ENCODE measurements at places on chromosomes 6 and 20.

- no peak for ATAC-seq
These were observed 37.5 kb downstream of the CRISP2 start for GRCh38 chr6:49675816-49676215.

- no peak for ATAC-seq
These were observed 86.6 kb upstream of the TAB2 start for GRCh38 chr6:149230712-149231460.

DNA sequence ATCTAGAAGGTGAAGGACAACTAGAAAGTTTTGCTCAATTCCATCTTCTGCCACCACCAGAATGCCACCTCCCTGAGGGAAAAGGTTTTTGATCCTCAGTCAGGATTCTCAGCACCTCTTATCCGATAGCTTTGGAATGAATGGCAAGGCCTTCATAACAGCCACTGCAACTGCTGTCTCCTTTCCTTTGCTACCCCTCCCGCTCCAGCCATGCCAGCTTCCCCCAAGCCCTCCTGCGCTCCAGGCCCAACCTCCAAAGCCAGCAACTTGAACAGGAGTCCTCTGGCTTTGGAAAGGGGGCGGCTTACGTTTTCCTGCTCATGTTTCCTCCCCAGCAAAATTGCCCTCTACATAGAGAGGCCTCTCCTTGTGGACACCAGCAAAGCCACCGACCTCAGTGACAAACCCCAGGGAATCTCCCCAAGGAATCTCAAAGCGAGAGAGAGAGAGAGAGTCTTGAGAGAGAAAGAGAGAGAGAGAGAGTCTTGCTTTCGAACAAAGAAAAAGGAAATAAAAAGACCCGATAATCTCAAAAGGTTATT is 420 bp upstream of the BTN2A1 start:
- ATAC-seq = peak; percentile 34

GRCh38 chr20:51444467-51444866 is 98.1 kb downstream of the NFATC2 start:
- no peak for ATAC-seq

GRCh38 chr6:44660561-44661220 is 273.2 kb downstream of the CDC5L start:
- ATAC-seq = no peak

DNA sequence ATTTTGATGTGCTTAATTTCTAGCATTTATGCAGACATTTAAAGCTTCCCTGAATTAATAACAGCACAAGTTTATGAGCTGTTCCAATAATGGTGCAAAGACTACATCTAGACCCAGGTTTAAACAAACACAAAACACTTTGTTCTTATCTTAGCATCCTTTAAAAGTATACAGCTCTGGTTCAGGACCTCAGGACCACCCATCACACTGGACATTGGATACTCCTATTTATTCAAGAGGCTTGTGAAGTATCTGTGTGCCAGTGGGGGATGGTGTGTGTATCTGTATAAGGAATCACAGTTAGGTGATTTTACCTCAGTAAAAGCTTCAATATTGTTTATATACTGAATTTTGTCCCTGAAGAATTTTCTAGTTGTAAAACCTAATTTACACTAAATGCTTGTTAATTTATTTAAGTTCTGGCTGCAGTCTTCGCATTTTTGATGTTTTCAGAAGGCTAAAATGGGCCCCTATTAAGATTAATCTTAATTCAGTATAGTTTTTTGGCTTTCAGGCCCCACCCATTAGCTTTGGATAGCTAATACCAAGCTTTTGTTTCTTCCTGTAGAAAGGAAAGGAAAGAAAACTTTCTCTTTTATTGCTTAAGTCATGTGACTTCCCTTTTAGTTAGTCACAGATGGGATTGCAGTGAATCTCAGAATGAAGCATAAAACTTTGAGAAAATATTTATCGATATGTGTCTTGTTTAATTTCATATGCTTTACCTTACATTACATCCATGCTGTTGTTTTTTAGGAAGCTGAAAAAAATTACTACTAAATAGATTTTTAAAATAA is 13.1 kb downstream of the LIN28B start:
- ATAC-seq = no peak

- no peak for ATAC-seq
These were observed 968 bp downstream of the LAMA2 start for GRCh38 chr6:128883906-128884305.

- peak; percentile 79 for ATAC-seq
These were observed 21.9 kb downstream of the CDH22 start for GRCh38 chr20:46286382-46286781.

DNA sequence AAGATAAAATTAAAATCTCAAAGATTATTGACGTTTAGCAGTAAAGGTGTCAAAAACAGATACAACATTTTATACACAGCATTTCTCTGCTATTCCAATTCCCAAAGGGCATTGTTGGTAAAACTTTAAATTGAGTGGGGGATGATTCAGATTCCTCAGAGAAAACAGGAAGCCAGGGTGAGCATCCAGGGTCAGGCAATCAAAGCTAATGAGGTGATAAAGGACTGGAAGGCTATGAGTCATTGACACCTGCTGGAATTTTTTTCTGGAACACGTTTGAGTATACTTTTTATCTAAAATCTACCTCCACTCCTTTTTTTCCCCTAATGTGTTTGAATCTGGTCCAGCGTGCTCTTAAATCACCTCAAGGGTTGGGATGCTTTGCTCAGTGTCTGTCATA is 52.2 kb downstream of the FKBP1C start:
- peak; percentile 83 for ATAC-seq

DNA sequence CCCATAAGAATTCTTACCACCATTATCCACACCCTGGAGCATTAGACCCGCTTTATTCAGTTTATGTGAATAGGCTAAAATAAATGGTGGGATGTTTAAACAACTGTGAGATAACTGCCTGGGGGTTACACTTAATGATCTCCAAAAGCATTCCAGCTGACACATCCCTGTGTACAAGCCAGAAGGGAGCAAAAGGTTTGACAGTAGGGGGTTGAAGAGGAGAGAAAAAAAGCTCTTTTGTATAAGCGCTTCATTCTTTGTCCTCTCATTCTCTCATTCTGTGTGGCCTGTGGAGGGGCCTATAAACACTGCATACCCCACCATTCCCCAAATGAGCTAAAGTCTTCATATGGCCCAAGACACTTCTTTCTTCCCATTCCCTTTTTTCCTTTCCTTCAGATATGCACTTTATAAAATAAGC is 30.8 kb upstream of the COL21A1 start:
- peak; percentile 32 for ATAC-seq

- no peak for ATAC-seq
These were observed 46.7 kb downstream of the KCNK5 start for GRCh38 chr6:39182604-39183003.

- ATAC-seq = no peak
These were observed 135.9 kb upstream of the FUT9 start for GRCh38 chr6:95879856-95880255.

GRCh38 chr20:57670288-57671071 is 39.3 kb downstream of the PMEPA1 start:
- no peak for ATAC-seq
